Activated naive CD4-positive, alpha-beta T cell treated with anti-CD3 and anti-CD28 coated beads for 36 hours (primary cell): ENCODE measurements at places on chromosomes 2 and 18. TPM values are rescaled to one million over a fixed set of nuclear protein-coding genes. Genes with fewer than 3 reads are reported as not detected.

Gene ITPRIPL1
- 13.4 TPM for total RNA-seq

- no peaks in the 10 kb centered on the region for H3K36me3 ChIP-seq
- no peak overlapping the region for H3K4me3 ChIP-seq
- H3K27ac ChIP-seq, result no peak overlapping the region
- H3K4me1 ChIP-seq, result no peaks in the 10 kb centered on the region
These were observed 38.1 kb downstream of the PLEK start for GRCh38 chr2:68403199-68403644.

- H3K27ac ChIP-seq, result no peak overlapping the region
- H3K36me3 ChIP-seq, result no peaks in the 10 kb centered on the region
- H3K4me3 ChIP-seq, result no peak overlapping the region
These were observed 32.9 kb upstream of the CCDC93 start for GRCh38 chr2:118046634-118047210.

- DNase-seq, result no peak
- H3K27ac ChIP-seq, result no peak overlapping the region
- H3K4me3 ChIP-seq, result no peak overlapping the region
- peaks cover 5% of the 10 kb centered on the region for H3K27me3 ChIP-seq
These were observed 9.2 kb downstream of the TMEM37 start for GRCh38 chr2:119440873-119441272.

DNA sequence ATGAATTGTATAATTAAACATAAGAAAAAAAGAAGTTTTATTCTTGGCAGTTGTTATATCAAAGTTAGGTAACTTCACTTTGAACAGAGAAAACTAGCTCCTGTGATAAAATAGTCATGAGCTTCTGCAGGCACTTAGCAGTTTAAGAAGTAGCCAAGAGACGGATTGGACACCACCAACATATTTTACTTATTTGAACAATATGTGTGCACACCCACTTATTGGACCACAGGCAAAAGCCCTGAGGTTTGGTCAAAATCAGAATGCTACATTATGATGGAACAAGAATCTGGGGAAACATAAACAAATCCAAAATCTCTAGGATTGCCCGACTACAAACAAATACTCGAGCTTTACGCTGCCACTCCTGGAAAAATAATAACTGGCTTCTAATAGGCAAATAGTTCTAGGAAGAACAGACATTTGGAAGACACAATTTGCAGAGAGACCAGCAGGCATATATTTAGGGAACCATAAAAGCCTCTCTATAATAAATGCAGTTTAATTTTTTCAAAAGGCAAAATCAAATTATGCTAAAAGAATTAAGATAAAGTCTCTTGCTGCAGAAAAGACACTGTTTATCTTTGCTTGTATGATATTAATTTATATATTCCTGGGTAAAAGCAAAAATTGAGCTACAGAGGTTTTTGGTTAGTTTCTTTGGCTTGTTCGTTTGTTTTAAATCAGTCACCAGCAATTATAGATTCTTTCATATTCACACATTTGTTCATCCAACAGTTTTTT is 117.9 kb downstream of the CDC42EP3 start:
- no peaks in the 10 kb centered on the region for H3K36me3 ChIP-seq
- H3K4me1 ChIP-seq, result peaks cover 4% of the 10 kb centered on the region
- no peak overlapping the region for H3K27ac ChIP-seq
- DNase-seq, result no peak

Gene CMPK2
- 7.2 TPM for total RNA-seq

Gene ARID5A
- 349 TPM for total RNA-seq

Gene TMEM169
- 0.81 TPM for total RNA-seq

DNA sequence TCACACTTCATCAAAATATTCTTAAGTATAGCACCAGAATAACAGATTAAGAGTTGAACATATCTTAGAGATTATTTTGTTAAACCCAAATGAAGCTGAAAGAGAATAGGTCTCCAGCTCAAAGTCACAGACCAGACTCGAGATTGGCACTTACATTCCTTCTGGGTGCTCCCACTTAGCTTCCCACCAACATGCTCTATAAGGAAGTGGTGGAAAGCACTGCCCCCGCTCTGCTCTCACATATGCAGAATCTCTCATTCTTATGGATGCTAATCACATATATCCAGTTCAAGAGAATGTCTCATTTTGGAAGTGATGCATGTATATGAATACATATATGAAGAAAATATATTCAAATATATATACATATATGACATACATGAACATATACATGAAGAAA is 71.5 kb upstream of the CD226 start:
- H3K27me3 ChIP-seq, result no peaks in the 10 kb centered on the region
- H3K27ac ChIP-seq, result no peak overlapping the region
- H3K36me3 ChIP-seq, result peaks cover 42% of the 10 kb centered on the region

Gene CAVIN2
- not detected for total RNA-seq

DNA sequence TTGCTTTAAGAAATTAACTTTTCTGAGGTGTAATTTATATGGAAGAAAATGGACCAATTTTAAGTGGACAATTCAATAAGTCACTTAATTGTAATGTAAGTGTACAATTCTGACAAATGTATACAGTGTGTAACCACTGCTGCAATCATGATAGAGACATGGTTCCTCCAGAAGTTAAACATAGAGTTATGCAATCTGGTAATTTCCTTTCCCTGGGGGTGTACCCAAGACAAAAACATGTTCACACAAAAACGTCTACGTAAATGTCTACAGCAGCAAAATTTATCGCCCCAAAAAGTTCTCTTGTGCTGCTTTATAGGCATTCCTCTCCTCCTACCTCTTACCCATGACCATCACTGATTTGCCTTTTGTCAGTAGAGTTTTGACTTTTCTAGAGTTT is 141.5 kb downstream of the AQP4 start:
- no peaks in the 10 kb centered on the region for H3K4me1 ChIP-seq
- no peak overlapping the region for H3K27ac ChIP-seq
- no peak for DNase-seq
- no peaks in the 10 kb centered on the region for H3K36me3 ChIP-seq
- H3K27me3 ChIP-seq, result no peaks in the 10 kb centered on the region

DNA sequence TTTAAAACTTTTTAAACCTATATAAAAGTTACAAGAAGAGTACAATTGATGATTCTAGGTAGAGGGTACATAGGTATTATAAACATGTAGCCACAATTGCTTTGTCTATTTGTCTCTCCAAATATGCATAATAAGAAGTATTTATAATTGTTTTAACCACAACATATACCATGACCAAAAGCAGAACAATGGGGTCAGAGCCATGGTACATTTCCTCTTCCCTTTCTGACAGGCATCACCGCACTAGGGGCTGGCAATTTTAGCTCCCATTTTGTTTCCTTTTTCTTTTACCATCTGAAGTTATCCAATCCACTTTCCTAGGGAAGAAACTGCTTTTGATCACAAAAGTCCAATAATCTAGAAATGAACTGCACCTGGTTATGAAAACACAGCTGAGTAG is 49.3 kb downstream of the TMX3 start:
- no peaks in the 10 kb centered on the region for H3K27me3 ChIP-seq
- H3K4me1 ChIP-seq, result no peaks in the 10 kb centered on the region
- H3K4me3 ChIP-seq, result no peak overlapping the region
- no peak overlapping the region for H3K27ac ChIP-seq

GRCh38 chr2:218645126-218645525 is 14.3 kb downstream of the ZNF142 start:
- no peak overlapping the region for H3K4me3 ChIP-seq
- H3K36me3 ChIP-seq, result peaks cover 46% of the 10 kb centered on the region
- DNase-seq, result no peak

- no peak overlapping the region for H3K27ac ChIP-seq
- H3K4me3 ChIP-seq, result no peak overlapping the region
- H3K4me1 ChIP-seq, result no peaks in the 10 kb centered on the region
- no peak for DNase-seq
- peaks cover 13% of the 10 kb centered on the region for H3K36me3 ChIP-seq
- H3K27me3 ChIP-seq, result no peaks in the 10 kb centered on the region
These were observed 11.6 kb upstream of the CASP10 start for GRCh38 chr2:201171259-201171814.

Gene POTEJ
- not detected for total RNA-seq

Gene KCNG2
- total RNA-seq, result not detected

DNA sequence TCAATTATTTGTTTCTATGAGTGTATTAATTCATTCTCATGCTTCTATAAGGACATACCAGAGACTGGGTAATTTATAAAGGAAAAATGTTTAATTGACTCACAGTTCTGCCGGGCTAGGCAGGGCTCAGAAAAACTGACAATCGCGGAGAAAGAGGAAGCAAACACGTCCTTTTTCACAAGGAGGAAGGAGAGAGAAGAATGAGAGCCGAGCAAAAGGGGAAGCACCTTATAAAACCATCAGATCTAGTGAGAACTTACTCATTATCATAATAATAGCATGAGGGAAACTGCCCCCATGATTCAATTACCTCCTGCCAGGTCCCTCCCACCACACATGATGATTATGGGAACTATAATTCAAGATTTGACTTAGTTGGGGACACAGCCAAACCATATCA is 294.0 kb downstream of the DSC3 start:
- H3K27ac ChIP-seq, result no peak overlapping the region
- H3K36me3 ChIP-seq, result no peaks in the 10 kb centered on the region
- H3K4me3 ChIP-seq, result no peak overlapping the region
- no peaks in the 10 kb centered on the region for H3K27me3 ChIP-seq
- no peaks in the 10 kb centered on the region for H3K4me1 ChIP-seq
